COLO829 (cell line): ENCODE measurements at places on chromosomes 3 and 15.

- DNase-seq, result no peak
Measured at GRCh38 chr3:172372895-172373294, 75.4 kb downstream of the GHSR start.

GRCh38 chr3:107436029-107436428, 58.8 kb downstream of the CCDC54 start:
- no peak for DNase-seq

DNA sequence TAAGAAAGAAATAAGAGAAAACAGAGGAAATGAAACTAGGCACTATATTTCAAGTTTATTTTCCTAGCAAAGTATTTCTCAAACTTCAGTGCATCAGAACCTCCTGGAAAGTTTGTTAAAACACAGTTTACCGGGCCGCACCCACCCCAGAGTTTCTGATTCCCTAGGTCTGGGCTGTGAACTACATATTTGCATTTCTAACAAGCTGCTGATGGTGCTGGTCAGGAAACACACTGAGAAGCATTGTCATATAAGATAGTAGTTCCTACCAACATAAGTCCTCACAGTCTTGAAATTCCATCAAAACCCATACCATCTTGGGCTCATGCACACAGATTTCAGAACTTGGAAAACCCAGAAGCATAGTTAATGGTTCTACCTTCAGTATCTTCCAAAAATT, 8.3 kb downstream of the SLC9A9 start:
- no peak for DNase-seq

GRCh38 chr15:69393831-69394491, 20.2 kb upstream of the KIF23 start:
- DNase-seq, result no peak

- no peak for DNase-seq
Measured at GRCh38 chr3:22117751-22118346, 366.8 kb upstream of the ZNF385D start.

DNA sequence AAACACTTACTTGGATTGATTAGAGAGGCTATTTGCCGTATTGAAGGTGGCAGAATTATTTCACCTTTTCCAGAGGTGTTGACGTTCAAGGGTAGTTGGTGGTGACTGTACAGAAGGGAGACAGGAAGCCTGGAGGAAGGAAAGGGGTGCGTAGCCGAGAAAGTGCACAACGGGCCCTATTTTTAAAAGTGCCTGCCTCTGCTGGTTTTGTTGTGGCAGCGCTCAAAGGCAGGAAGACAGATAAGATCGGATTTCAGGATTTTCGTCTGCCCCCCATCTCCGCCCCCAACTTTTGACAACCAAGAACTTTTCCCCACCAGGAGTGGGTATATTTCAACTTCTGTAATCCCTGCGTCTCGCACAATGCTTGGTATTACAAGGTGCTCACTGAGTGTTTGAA, 38.5 kb downstream of the SMAD3 start:
- no peak for DNase-seq

DNA sequence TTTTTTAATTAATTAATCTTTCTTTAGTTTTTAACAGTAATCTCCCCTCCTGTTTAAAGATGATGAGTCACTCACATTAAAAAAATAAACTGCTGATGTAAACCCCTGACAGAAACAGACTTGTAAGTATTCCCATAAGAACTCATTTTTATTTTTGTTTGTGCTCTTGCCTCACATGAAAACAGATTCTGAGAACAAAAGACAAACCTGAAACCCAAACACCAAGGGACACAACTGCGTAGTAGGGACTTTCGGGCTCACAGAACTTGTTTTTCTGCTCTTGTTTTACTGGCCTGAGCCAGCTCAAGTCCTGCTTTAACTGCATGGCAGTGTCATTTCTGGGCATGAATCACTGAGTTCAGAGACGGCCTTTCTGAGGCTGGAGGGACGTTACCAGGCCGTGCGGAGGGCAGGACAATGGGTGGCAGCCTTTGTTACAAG, 600.8 kb downstream of the FOXP1 start:
- DNase-seq, result peak; percentile 68

DNA sequence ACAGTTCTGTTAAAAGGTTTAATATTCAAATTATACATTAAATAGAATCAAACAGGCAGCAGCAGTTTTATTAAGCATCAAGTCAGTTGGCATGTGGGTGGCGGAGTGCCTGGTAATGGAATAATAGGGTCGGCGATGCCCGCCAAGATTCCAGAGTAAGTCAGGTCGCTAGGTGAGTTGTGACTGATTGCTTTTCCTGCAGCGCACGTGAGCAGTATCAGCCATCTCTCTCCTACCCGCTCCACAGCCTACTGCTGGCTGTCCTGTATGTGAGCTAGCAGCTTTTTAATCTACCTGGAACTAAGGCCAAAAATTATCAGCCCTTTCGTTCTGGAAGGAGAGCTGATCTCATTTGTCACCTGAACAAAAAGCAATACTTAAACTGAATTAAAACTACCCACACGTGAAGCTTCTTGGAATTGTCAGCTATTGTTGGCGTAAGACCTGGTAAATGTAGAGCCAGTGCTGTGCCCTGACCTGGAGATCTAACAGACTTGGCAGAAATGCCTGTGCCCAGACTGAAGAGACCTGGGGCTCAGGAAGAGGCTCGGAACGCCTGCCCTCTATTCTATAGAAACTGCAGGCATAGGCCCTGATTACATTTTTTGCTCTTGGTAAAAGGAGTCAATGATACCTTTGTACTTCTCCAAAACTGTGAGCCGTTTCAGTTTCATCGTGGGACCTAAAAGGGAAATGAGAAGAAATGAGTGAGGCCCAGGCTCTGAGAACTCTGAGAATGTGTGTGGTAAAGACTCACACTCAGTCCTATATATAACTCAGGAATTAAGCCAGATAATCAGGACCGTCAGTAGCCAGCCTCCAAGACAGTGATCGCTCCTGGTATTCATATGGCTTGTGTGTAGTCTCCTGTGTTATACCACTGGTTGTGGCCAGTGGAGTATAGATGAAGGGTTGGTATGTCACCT, 21.9 kb downstream of the IDH3A start:
- DNase-seq, result no peak

DNA sequence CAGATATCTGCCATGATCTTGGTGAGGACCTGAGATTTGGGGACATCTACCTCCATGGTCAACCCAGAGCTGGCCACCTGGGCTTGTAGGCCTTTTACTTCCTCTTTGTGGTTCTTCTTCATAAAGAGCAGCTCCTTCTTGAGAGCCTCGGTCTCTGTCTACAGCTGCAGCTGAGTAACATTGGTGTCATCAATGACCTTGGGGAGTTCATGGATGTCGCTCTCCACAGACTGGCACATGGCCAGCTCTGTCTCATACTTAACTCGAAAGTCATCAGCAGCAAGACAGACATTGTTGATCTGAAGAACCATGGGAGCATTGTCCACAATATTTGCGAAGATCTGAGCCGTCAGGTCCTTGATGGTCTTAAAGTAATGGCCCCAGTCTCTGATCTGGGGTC, 15.7 kb upstream of the RASA2 start:
- DNase-seq, result no peak

GRCh38 chr3:183161552-183162336, 790 bp downstream of the LAMP3 start:
- no peak for DNase-seq

GRCh38 chr15:75646944-75647364, 758 bp upstream of the SNX33 start:
- no peak for DNase-seq

- DNase-seq, result no peak
Measured at GRCh38 chr15:93110502-93111040, 21.6 kb upstream of the RGMA start.

DNA sequence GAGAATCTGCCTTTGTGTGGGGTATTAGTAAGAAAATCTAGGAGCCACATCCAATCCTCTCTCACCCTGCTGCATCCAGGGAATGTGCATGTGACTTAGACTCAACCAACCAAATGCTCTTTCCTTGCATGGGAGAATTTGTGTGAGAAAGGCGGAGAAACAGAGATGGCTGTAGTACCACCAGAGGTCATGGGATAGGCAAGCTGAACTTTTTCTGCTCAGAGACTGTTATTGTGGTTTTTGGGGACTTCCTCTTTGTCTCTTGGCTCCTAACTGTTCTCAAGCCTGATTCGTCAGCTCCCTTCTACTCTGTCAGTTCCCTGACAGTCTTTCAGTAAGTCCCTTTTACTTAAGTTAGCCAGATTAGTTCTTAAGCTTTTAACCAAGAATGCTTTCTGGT, 2.6 kb upstream of the ZSCAN2 start:
- DNase-seq, result peak; percentile 65
